ENCODE measurements at places on chromosomes 3 and 15. TPM values are rescaled to one million over a fixed set of nuclear protein-coding genes. Genes with fewer than 3 reads are reported as not detected.

Gene SNTN
- not detected for total RNA-seq

Gene UROC1
- total RNA-seq: not detected

Gene COL6A5
- not detected for total RNA-seq

Gene LIPH
- total RNA-seq: 1.8 TPM

Gene CLDN1
- total RNA-seq: 0.71 TPM

Gene GRAMD1C
- total RNA-seq: 5.8 TPM

Gene ADIPOQ
- total RNA-seq: not detected

Gene SMCO1
- not detected for total RNA-seq

Gene PAK2
- total RNA-seq: 67.6 TPM

Gene NEIL1
- 0.92 TPM for total RNA-seq

Gene PLCB2
- 0.50 TPM for total RNA-seq

Gene ARHGAP31
- 19.7 TPM for total RNA-seq

Gene PPARG
- total RNA-seq: 3.7 TPM

Gene HRG
- total RNA-seq: not detected

Gene PTX3
- 20.3 TPM for total RNA-seq

Gene FBXL22
- 0.57 TPM for total RNA-seq

Gene GHSR
- total RNA-seq: not detected

Gene LRRC31
- not detected for total RNA-seq

Gene ACVR2B
- total RNA-seq: 1.4 TPM

Gene UBR1
- 26.0 TPM for total RNA-seq

Gene THSD4
- total RNA-seq: 33.9 TPM

Gene GOLGA8S
- total RNA-seq: 0.08 TPM

Gene SOX14
- total RNA-seq: not detected

Gene MUSTN1
- not detected for total RNA-seq

Gene PRKCI
- total RNA-seq: 24.4 TPM

Gene PDE12
- 19.2 TPM for total RNA-seq

Gene CYP8B1
- not detected for total RNA-seq

Gene SSUH2
- total RNA-seq: 0.28 TPM

Gene P2RY1
- not detected for total RNA-seq

Gene EDEM1
- total RNA-seq: 48.9 TPM

Gene FAM131A
- 11.4 TPM for total RNA-seq

Gene PLXNA1
- 42.6 TPM for total RNA-seq

Gene NOX5
- 0.18 TPM for total RNA-seq

Gene DUOX2
- total RNA-seq: not detected

Gene HRH1
- 6.2 TPM for total RNA-seq

Gene FANCD2OS
- total RNA-seq: not detected

Gene CCDC80
- total RNA-seq: 394 TPM

Gene CAMK2N2
- 4.9 TPM for total RNA-seq

Gene SECISBP2L
- total RNA-seq: 51.0 TPM

Gene PPP1R14D
- not detected for total RNA-seq

Gene GOLGA6D
- total RNA-seq: not detected

Gene TRIM71
- not detected for total RNA-seq

Gene ISLR
- total RNA-seq: 5.2 TPM

Gene GPR160
- total RNA-seq: not detected

Gene UCN2
- total RNA-seq: 4.5 TPM

Gene CNBP
- 228 TPM for total RNA-seq

Gene MFSD1
- total RNA-seq: 72.7 TPM

Gene ZNF80
- not detected for total RNA-seq

Gene ZBED2
- 0.20 TPM for total RNA-seq

Gene TRANK1
- total RNA-seq: 3.0 TPM

Gene SHF
- 2.1 TPM for total RNA-seq

Gene SCAP
- total RNA-seq: 57.6 TPM

Gene C3orf85
- not detected for total RNA-seq

Gene AHSG
- total RNA-seq: not detected
